ENCODE measurements at places on chromosomes 7 and 10. TPM values are rescaled to one million over a fixed set of nuclear protein-coding genes. Genes with fewer than 3 reads are reported as not detected.
A peak's percentile ranks its signal among the peaks of the same experiment; 100 is the strongest.

- DNase-seq: no peak
These were observed 173.1 kb downstream of the HPSE2 start for GRCh38 chr10:99062591-99062990.

GRCh38 chr7:1975179-1975578 lies 257.6 kb downstream of the MAD1L1 start:
- no peak for DNase-seq

DNA sequence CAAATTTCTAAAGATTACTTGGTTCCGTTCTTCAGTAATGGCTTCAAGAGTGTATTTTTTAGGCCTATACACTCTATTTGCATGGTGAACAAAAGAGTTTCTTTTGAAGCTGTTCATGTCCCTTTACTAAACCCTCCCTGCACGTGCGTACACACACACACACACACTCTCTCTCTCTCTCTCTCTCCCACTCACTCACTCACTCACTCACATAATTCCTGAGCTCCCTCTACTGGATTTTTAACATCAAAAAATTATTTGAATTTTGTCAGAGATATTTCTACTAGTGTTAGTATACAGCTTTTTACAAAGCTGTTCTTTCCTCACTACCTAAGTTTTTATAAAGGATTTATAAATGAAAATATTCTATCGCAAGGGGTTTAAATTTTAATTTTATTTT lies 85.9 kb downstream of the UBE3C start:
- DNase-seq: peak; percentile 38

GRCh38 chr7:46835556-46835955 lies 746.4 kb downstream of the TNS3 start:
- DNase-seq: peak; percentile 29

DNA sequence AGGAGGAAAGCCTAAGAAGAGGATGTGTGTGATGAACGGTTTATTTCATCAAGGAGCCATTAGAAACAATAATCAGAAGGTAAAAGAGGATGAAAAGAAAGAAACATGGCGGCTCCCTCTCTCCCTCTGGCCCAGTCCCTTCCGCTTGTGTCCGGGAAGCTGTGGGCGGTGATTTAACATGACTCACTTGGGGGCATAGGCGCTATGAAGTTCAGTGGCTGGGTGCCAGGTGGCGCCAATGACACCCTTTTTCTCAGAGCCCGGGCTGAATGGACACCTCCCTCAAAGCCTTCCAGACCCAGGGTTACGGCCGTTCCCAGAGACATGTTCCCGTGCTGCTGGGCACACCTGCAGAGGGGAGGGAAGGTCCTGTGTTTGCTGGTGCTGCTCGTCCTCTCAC lies 244.0 kb downstream of the SKAP2 start:
- peak; percentile 72 for DNase-seq

DNA sequence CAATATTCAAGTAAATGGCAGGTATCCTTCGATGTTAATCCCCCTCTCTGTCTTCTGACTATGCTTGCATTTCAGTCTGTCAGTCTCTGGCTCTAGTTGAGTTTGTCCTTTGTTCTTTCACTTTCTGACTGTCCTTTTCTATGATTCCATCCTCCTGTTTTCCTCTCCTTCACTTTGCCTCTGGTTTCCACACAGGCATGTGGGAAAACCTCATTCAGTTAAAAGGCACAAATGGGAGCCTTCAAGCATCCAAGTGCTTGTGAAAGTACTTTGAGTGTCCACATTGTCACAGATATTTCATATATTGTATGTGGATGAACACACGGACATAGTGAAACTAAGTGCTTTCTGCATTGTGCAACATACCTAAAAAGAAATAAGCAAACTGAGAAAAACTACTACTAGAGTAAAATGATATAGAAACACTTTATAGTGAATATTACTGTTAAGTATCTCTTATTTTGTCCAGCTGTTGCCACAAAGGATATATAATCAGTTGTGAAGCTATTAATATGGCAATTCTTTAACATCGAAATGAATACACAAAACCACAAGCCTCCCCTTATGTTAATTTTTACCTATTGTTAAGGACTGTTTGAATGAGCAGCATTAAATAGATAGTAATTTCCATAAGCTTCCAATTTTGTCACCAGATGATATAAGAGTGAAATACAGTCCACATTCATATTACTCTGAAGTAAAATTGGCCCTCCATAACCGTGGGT lies 71.7 kb downstream of the NRBF2 start:
- peak; percentile 6 for DNase-seq

DNA sequence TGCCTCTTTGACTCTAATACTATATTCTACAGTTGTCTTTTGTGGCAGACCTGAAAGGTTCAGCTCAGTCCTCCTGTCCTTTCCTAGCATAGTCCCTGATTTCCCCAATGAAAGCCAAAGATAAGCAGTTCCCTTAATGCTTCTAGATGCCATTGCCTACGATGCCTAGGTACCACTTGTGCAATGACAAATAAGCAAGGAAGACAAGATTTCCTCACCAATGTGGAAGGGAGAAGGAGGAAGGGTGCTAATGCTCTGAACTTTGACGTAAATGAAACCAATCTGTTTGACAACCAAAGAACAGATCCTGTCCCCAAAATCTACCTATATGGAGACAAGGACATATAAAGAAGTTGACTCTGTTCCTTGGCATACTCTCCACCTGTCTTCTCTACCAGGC lies 393.3 kb downstream of the KCNMA1 start:
- no peak for DNase-seq

DNA sequence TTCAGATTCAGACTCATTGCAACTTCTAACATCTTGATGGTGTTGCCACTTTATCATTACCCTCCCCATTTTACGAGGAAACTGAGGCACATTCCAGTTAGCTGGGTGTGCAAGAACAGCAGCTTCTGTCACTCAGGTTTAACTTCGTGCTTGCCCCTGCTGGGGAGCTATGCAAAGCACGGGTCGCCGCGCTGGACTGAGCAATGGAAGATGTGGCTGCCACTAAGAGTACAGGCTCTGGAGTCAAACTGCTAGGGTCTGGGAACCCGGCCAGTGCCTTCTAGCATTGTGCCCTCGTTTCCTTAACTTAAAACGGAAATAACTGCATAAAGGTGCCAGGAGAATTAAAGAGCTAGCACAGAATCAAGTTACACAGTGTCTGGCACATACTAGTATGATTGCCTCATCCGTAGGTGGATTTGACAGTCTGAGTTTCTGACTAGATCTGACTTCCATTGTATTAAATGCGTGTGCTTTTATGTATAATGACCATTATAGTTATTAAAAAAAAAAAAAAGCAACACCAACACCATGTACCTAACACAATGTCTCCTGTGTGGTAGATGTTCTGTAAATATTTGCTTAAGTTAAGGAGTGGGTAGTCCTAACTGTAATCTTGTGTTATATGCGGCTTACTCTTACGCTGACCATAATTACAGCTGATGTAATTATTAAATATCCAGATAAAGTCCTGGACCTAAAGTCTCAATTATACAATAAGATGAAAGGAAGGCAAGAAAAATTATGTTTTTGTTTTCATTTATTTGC lies 842 bp downstream of the ZNF22 start:
- peak; percentile 82 for DNase-seq

DNA sequence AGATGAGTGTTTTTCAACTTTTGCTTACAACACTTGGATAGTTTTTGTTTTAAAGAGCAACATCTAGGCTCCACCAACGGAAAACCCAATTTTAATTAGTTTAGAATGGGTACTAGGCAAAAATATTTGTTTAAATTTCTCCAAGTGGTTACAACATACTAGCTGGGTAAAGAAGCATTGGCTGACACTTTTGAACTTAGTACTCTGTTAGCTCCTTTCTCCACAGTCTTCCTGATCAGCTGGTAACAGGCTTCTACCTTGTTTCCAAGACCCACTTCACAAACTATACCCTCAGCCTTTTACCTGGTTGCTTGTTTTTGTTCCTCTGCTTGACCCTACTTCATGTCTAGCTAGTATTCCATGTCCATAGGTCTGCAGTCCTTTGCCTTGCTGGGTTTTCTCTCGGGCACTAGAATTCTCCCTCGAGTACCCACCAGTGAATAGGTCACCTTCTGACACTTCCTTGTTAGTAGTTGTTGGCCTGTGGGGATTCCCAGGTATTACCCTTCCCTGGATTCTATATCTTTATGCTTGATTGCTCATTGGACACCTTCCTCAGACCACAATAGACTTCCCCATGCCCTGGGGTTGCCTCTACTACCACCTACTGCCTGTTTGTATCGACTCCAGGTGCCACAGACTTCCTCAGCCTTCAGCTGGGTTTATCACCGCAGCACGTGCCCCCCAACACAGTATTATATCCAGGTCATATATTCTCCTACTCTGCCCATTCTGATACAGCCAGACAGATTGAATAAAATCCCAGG lies 42.0 kb downstream of the PRPS1L1 start:
- DNase-seq: no peak

DNA sequence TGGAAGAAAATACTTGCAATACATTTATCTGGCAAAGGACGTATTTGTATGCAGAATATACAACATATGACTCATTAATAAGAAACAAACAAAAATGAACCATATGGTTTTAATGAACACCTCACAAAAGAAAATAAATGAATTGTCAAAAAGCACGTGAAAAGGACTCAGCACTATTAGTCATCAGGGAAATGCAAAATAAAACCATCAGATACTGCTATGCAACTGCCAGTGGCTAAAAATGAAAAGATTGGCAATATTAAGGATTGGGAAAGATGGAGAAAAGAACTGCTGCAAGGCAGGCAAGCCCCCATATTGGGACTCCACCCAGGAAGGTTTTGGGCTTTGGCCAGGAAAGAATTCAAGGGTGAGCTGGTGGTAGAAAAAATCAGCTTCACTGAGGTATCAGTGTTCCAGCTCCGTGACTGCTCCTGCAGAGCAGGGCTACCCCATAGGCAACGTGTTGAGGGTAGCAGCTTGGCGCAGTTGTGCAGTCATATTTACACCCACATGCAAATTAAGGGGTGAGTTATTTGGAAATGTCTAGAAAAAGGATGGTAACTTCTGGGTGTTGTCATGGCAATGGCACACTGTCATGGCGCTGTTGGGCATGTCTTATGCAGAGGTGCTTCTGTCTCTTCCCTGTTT lies 72.7 kb downstream of the CUBN start:
- DNase-seq: peak; percentile 77

- no peak for DNase-seq
These were observed 25.1 kb upstream of the HERPUD2 start for GRCh38 chr7:35720032-35720431.

DNA sequence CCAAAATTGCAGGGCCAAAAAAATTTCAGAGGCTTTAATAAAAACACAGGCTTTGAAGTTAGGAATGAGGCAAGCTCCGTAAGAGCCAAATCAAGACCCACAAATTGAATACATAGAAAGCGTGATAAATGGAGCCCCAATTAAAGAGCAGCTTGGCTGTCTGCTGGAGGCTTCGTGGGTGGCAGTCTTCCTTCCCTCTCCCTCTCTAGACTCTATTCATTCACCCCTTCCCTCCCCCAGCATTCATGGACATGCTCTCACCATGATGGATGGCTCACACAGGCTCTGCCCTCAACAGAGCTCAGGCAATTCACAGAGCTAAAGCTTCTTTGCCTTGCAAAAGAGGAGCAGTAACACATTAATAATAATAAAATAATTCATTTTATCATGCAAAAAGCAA lies 214.1 kb downstream of the HERPUD2 start:
- DNase-seq: no peak

- no peak for DNase-seq
These were observed 76.2 kb downstream of the WDR11 start for GRCh38 chr10:120927352-120927751.

Gene CDH23
- not detected for total RNA-seq

Gene TMEM229A
- total RNA-seq: not detected

Gene ITPRID1
- total RNA-seq: not detected

Gene PRDX3
- 269 TPM for total RNA-seq

Gene VIM
- total RNA-seq: 11,641 TPM

Gene SPDYE6
- total RNA-seq: not detected
